ENCODE measurements at places on chromosomes 2 and 18. TPM values are rescaled to one million over a fixed set of nuclear protein-coding genes. Genes with fewer than 3 reads are reported as not detected.

DNA sequence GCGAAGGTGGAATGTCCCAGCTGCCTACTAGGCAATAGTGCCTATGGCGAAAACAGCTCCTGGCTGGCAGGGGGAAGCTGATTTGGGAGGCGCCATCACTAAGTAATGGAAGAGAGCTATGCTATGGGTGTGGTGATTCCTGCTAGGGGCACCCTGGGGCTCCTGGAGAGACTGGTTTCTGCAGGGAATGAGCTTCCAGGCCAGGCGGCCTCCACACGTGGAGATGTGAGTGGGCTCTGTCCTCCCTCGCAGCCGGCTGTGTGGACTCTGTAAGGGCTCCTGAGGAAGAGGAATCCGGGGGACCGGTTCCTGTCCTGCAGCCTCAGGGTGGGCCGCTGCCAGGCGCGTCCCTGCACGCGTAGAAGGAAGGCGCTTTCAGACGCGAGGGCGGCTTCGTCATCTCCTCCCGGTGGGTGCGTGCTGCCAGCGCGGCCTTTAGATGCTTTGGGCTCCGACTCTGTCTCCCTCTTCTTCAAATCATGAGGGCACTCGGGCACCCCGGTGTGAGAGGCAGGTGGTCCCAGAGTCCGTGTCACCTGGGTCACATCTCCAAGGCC, 55.5 kb upstream of the ANKRD62 start:
- no peak for DNase-seq

- DNase-seq, result no peak
These were observed 61.9 kb downstream of the EIF5B start for GRCh38 chr2:99399063-99399462.

Gene SPP2
- total RNA-seq, result not detected

DNA sequence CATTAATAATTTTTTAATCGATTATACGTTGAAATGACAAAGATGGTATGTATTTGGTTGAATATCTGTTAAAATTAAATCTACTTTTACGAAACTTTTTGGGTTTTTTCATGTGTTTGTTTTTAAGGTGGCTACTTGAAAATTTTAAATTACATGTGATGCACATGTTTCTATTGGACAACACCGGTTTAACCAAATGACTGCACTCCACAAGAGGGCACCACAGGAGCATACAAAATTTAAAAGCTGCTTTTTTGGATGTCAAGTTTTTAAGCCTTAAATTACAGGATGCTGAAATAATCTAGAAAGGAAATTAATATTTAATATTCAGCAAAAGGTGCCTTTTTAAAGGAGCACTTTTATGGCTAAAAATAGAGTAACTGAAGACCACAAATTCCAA, 98.7 kb downstream of the ACVR1 start:
- DNase-seq, result no peak

- DNase-seq, result no peak
These were observed 274.5 kb downstream of the TMX3 start for GRCh38 chr18:68440433-68440832.

- no peak for DNase-seq
These were observed 17.8 kb upstream of the MPPE1 start for GRCh38 chr18:11925800-11926481.

Gene GALNT14
- 0.80 TPM for total RNA-seq

DNA sequence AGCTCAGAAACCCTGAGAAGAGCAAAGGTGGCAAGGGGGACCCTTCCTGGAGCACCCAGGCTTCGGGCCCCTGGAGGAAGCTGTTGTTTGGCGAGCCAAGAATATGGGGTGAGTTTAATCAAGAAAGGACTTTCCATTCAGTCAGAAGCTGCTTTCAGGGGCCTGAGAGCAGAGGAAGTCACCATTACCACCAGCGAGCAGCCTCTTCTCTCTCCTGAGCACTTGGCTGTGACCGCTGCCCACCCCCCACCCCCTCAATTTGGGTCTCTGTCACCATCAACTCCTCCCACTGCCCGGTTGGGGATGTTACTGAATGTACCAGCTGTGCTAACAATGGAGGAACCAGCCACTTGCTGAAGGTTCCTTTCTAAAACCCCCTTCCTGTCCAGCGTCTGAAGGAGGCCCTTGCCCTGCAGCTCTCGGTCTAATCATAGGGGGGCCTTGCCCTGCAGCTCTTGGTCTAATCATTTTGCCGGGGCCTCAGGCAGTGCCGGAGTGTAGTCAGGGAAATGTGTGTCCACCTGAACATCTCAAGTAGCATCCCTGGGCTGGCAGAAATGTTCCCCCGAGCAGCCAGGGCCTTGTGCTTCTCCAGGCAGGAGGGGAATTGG, 943 bp downstream of the INPP5D start:
- no peak for DNase-seq

DNA sequence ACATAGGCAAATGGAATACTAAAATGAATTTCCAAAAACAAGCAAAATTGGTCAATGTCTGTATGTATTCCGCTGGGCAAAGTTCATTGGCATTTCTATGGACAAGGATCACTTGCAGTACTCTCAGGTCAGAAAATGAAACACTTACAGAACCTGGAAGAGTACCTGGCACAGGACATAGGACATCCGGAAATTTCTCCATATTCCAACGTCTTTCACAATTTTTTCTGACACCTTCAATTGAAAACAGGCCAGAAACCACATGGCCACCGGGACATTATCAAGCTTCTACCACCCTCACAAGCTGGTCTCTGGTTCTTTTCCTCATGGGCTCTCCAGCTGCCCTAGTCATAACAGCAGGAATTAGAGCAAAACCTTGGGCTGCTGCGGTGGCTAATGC, 96.9 kb upstream of the MSH6 start:
- no peak for DNase-seq

- no peak for DNase-seq
These were observed 389.0 kb downstream of the SOX11 start for GRCh38 chr2:6080932-6081753.

Gene WDPCP
- total RNA-seq, result 23.7 TPM

GRCh38 chr18:71025505-71026225, 736.8 kb downstream of the SOCS6 start:
- DNase-seq, result no peak

GRCh38 chr18:79559436-79559835, 120.2 kb upstream of the CTDP1 start:
- DNase-seq, result no peak

GRCh38 chr2:127415593-127416505, 2.4 kb upstream of the PROC start:
- no peak for DNase-seq

DNA sequence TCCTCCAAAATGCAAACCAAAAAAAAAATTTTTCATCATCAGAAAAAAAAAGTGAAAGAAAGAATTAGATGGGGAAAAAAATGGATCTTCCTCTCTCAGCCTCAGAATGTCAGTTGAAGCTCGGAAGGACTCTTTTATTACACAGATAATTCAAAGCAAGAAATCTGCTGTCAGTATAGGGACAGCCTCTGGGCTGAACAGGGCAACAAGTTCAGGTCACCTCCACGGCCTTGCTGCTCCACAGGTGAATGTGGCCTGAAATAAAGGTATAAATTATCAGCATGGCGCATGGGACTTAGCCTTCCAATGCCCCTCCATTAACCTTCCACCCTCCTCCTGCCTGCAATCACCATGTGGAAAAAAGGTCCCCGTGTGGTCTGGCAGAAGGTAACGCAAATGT, 316.8 kb upstream of the POU3F3 start:
- DNase-seq, result peak; percentile 77

DNA sequence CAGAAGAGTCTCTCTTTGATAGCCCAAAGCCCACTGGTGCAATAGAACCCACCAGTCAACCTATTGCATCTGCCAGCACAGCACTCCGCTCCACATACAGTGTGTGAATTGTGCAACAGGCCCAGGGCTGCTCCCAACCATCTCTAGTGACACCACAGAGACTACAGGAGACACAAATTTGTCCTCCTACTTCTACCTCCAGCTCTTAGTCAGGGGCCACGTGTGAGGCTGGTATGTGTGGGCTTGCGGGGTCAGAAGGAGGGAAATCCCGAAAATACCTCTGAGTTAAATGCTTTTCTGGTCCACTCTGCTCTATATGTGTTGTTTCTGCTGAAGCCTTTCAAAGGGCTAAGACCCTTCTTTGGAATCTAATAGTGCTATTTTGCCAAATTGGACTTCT, 18.0 kb downstream of the DGUOK start:
- no peak for DNase-seq

Gene CNGA3
- total RNA-seq, result 13.7 TPM

Gene SPATA3
- not detected for total RNA-seq

DNA sequence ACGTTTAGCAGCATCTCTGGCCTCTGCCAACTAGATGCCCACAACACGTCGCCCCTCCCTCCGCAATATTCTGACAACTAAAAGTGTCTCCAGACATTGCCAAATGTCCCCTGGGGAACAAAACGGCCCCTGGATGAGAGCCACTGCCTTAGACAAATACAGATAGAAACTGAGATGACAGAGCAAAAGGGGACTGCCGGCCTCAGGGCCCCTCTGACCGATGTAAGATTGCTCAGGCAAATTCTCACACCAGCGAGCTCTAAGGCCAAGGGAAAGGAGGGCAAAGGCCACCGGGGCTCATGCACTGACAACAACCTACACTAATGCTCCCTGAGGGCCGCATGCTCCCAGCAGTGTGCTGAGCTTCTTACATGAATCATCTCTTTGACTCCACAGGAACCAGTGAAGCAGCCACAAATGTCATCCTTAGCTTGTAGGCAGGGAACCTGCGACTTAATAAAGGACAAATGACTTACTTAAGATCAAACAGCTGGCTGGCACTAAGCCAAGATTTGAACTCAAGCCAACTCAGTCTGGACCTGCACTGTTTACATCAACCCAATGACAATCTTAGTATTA, 228.5 kb downstream of the TTC32 start:
- DNase-seq, result no peak

Gene FBXO11
- total RNA-seq, result 51.5 TPM

DNA sequence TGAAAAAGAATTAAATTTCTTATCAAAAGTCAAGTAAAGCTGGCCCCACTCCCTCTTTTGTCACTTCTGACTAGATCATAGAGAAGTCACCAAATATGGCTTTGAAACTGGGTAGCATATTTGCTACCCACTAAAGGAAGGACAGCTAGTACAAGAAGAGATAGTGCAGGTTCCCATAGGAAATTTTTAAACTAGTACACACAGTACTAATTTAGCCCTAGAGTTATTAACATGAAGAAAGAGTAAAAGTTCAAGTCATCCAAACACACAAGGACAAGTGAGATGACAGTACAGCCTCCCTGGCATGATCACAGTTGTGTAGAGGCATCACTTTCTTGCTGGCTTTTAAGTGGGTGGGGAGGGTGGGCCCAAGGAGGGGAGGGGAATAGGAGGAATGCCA, 100.9 kb downstream of the IRS1 start:
- DNase-seq, result no peak

DNA sequence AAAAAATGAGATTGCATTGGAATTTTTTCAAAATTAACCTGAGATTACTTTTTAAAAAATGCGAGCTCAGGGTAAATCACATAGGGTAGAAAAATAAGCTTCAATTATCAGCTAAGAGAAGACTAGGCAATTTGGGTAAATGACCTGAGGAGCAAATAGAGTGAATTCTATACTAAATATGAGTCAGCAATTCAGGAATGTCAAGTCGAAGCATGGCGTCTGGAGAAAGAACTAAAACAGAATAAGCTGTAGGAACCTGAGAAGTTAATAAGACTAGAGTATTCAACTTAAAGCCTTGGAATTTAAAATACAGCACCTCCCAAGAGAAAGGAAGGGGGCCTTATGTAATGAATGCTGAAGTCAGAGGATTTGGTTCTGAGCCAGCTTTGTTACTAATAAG, 487.0 kb downstream of the SUCLG1 start:
- DNase-seq, result no peak

- peak; percentile 14 for DNase-seq
These were observed 19.0 kb downstream of the AQP12B start for GRCh38 chr2:240663546-240664190.

DNA sequence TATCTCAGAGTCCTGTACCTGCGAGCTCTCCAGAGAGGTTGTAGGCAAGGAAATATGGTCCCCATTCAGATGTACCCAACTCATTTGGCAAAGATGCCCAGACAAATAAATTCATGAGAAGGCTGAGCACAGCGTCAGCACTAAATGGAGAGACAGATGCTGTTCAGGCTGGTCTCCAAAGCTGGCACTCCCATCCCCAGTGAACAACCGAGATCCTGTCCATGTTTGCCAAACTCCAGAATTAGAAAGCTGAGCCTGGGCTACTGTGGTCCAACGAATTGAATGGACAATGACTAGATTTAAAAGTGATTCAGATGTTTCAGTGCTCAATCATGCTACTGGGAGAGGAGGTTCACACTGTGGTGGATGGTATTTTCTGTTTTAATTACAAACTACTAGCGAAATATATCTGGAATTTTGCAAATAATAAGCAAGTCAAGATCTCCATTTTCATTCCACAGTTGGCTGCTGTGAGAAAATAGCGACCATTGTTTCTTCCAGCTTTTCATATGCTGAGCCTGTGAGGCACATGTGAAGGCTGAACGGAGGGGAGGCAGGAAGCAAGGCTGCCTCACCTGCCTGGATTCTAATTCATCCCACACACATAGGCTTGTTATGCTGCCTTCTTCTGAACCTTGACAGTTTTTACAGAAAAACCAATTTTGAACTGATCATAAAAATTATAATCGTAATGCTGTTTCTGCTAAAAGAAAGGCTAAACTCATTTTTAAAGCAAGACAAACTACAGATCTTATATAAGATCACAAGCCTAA, 22.6 kb upstream of the DAPL1 start:
- DNase-seq, result no peak

Gene UCN
- total RNA-seq, result 6.1 TPM

- DNase-seq, result no peak
These were observed 130.9 kb downstream of the EXOC6B start for GRCh38 chr2:72694715-72695496.

GRCh38 chr18:5036523-5036922, 160.5 kb downstream of the AKAIN1 start:
- no peak for DNase-seq

Gene FEV
- not detected for total RNA-seq

- DNase-seq, result no peak
These were observed 49.0 kb upstream of the BIN1 start for GRCh38 chr2:127155947-127156346.

Gene GREB1
- total RNA-seq, result 8.0 TPM

DNA sequence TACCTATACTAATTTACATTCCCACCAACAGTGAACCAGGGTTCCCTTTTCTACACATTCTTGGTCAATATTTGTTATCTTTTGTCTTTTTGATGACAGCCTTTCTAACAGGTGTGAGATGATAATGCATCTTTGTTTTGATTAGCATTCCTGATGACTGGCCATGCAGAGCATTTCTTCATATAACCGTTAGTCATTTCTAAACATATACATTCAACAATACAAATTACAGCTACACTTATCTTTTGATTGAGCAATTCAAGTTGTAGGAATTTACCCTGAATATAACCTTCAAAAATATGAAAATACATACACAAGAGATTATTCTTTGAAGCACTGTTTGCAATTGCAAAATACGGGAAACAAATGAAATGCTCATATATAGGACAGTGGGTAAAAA, 94.9 kb downstream of the TMEM131 start:
- no peak for DNase-seq

All from esophagus muscularis mucosa (tissue), 4 donors.